Activated CD4-positive, alpha-beta T cell treated with anti-CD3 and anti-CD28 coated beads for 24 hours (primary cell): ENCODE measurements at places on chromosomes 6 and 20.

- no peak for DNase-seq
These were observed 292.6 kb upstream of the MARCKS start for GRCh38 chr6:113564371-113565171.

DNA sequence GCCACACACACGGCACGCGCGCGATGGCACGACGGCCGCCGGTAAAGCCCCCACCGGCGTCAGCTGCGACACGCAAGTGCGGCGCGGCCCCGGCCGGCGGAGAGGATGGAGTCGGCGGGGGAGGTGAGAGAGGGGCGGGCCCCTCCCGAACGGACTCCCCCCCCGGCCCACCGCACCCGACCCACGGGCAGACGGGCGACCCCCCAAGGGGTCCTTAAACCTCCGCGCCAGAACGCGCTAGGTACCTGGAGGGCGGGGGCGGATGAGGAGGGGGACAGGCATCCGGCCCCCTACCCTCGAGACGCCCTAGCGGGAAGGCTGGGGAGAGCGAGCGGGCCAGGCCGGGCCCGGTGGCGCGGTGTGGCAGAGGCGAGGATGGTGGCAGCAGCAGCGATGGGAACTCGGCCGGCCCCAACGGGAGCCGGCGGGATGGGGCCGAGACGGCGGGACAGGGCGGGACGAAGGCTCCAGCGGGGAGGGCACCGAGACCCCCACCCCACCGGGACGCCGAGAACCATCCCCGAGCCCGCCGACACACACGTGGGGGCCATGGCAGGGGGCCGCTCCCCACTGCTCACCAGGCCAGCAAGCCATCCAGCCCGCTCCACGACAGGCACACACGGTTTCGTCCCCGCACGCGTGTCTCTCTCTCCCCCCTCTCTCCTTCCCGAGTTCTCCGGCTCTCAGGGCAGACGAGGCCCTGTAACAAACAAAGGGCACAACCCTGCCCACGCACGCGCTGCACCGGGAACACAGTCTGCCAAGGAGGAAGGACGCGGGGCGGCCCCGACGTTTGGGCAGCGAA lies 1515.4 kb upstream of the DEFB115 start:
- no peak for DNase-seq

DNA sequence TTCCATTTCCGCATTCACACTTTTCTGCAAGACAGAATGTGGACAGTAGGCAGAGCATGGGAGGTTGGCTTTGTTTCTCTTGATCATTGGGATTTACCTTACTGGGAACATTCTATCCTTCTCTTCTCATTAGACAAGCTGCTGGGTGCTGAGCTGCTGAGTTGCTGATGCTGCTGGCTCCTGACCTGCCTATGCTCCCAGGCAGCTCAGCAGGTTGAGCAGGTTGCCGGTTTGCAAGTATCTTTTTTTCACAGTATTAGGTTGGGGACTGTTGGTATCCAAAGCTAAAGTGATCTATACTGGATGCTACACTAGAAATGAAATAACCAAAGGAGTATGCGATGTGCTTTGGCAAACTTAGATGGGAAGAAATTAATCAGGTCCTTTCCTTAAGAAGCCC lies 23.7 kb upstream of the ADGRF4 start:
- no peak for DNase-seq

GRCh38 chr6:1163501-1163900 lies 148.4 kb upstream of the FOXQ1 start:
- DNase-seq: no peak

DNA sequence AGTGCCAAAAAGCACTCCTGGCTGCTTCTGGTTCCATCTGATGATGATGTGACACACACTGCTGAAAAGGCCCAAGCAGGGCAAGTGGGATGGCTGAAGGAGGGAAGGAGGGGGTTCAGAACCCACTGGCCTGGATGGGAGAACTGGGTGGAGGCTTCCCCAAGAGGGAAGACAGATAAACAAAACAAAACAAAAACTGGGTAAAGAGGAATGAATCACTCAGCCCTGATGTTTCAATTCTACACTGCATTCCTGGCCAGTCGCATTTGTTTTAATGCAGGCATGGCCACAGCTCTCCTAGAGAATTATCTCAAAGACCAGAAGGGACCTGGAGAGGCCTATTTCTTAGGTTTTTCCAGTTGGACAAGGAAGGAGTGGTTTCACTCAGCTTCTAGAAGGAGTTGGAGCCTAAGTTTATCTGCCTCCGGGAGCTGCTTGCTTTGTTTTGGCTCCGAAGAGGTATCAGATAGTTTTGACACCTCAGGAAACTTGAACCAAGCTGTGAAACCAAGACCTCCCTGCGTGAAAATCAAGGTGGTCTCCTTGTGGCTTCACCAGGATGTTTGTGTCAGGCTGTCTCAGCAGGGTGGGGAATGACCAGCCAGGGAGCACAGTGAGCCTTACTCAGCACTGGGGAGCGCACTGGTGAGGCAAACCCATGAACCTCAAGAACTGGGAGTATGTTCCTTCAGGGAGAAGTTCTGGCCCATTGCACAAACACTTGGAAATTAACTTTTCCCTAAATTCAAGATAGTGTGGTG lies 16.1 kb downstream of the TTPAL start:
- no peak for DNase-seq

DNA sequence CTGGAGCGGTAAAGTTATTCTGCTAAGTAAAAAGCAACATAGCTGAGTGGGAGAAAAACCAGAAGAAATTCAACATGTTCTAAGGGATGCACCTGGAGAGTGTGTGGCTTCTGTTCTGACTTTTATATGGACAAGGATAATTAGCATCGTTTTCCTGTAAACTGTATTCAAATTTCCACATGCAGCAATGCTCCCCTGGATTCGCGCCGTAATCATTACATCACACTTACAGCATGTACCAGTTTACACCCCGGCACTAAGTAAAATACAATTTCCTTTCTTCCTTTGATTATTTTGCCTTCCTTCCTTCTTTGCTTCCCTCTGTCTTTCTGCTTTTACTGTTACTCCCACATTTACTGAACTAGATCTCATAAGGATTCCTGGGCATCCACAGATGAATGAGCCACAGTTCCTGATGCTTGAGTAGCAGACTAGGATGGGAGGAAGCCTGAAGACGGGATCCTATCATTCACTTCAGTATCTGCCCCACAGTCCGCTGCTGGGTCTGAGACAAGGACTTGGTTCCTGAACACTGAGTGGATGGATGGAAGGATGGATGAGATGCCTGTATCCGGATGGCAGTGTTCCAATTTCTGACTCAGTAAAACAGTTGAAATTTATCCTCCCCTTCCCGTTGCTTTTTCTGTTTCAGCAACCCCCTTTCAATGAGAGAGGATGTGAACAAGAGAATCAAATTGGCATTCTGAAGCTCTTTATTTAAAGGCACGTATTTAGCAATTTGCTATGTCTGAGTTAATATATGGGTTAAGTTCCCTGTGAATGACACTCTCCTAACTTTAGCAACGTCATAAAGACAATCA lies 174.6 kb downstream of the GJA10 start:
- no peak for DNase-seq

- DNase-seq: no peak
These were observed 516.6 kb upstream of the JARID2 start for GRCh38 chr6:14729129-14729871.

GRCh38 chr6:65998544-65998943 lies 291.5 kb upstream of the EYS start:
- DNase-seq: no peak

DNA sequence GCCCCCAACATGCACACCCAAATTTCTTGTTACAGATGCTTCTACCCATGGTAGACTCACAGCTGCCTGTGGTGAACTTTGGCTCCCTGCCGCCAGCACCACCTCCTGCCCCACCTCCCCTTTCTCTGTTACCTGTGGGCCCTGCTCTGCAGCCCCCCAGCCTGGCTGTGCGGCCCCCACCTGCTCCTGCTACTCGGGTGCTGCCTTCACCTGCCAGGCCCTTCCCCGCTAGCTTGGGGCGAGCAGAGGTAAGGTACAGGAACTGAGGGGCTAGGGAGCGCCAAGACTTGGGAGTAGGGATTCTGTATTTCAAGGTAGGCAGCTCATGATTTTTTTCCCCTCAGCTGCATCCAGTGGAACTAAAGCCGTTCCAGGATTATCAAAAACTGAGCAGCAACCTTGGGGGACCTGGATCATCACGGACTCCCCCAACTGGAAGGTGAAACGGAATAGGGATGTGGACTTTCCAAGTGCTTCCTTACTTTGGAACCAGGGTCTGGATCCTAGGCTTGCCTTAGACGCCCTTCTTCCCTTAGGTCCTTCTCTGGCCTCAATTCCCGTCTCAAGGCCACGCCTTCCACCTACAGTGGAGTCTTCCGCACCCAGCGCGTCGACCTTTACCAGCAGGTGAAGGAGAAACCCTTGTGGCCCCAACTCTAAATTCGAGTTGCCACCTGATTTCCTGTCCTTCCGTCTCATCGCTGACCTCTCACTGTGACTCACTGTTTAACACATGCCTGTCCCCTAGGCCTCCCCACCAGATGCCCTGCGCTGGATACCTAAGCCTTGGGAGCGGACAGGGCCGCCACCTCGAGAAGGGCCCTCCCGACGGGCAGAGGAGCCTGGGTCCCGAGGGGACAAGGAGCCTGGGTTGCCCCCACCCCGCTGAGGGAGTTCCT lies 15.5 kb downstream of the BAG6 start:
- no peak for DNase-seq

GRCh38 chr6:166370489-166370888 lies 12.3 kb downstream of the MPC1 start:
- no peak for DNase-seq

DNA sequence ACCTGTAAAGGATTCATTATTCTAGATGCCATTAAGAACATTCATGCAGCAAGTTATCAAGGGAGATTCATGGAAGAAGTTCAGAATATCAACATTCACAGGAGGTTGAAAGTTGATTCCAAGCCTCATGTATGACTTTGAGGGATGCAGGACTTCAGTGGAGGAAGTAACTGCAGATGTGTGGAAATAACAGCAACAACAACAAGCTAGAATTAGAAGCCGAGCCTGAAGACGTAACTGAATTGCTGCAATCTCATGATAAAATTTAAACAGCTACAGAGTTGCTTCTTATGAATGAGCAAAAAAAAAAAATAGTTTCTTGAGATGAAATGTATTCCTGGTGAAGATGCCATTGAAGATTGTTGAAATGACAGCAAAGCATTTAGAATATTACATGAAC lies 73.3 kb upstream of the NXT1 start:
- DNase-seq: no peak

DNA sequence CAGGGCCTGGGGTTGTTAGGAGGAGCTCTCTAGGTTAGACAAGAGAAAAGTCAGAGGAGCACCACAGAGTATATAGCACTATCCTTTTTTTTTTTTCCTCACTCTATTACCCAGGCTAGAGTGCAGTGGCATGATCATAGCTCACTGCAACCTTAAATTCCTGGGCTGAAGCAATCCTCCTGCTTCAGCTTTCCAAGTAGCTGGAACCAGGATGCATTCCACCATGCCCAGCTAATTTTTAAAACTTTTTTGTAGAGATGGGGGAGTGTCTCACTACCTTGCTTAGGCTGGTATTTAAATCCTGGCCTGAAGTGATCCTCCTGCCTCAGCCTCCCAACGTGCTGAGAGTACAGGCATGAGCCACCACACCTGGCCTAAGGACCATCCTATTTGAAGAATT lies 19.3 kb upstream of the AKIRIN2 start:
- DNase-seq: no peak

- DNase-seq: no peak
These were observed 72.4 kb downstream of the HFE start for GRCh38 chr6:26159357-26160273.

DNA sequence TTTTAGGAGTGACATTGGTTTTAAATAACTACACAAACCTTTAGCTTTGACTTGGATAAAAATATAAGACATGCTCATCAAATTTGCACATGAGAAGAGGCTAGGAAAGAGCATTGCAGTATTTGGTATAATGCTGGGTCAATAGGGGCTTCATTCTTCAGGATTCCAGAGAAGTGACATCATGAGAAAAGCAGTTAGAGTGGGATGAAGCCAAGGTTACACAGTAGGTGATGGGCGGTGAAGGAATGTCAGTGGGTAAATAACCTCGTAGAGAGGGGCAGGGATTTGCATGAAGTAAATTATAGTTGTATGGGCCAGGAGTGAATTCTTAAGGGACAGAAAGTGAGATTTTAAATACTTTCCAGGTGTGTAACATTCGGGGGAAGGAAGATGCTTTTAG lies 216.2 kb downstream of the RFPL4B start:
- no peak for DNase-seq

DNA sequence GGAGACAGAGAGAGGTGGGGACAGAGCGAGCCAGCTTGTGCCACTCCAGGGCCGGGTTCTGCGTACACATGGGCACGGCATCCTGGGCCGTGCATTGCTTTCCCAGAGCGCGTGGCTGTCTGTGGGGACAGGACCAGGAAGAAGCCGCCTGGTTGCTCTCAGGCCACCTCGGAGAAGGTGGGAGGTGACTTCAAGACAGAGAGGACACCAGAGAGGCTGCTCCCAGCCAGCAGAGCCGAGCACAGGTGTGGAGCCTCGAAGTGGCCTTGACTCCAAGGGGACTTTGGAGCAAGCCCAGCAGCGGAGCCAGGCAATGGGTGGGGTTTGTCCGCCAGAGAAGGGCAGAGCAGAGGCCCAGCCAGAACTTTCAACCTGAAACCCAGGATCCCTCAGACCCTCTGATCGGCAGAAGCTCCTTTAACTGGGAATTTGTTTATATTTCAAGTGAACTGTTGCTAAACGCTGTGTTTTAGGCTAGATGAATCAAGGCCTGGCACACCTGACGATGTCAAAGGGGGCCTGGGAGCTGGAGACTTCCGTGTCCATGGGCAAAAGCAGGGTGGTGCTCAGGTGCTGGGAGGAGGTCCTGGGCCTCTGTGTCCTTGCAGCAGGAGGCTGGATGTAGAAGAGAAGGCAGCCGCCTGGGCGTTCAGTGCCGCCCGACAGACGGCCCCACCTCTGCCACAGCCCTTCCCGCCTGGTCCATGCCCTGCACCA lies 262.1 kb downstream of the DLL1 start:
- DNase-seq: no peak

- DNase-seq: no peak
These were observed 448.0 kb downstream of the TENT5A start for GRCh38 chr6:81304466-81304865.

GRCh38 chr20:13186043-13186774 lies 34.9 kb upstream of the ISM1 start:
- no peak for DNase-seq

GRCh38 chr6:34226066-34226465 lies 10.6 kb upstream of the HMGA1 start:
- no peak for DNase-seq

DNA sequence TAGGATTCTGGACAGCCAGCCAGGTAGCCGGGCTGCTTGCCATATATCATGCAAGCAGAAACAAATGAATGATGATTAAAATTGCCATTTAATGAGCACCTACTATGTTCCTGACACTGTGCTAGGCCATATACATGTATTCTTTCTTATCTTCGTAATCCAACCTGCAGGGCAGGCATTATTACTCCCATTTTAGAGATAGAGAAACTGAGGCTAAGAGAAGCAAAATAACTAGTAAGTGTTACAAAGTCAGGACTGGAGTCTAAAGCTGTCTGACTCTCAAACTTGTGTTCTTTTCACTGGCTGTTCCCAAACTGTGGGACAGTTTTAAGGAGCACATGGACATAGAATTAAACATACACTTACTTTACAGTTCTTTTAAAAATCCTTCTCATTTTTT lies 2.0 kb downstream of the CD40 start:
- no peak for DNase-seq
